Activated T-cell treated with anti-CD3 and anti-CD28 coated beads for 1 hour (primary cell): ENCODE measurements at places on chromosomes 7 and 10.

- DNase-seq, result no peak
Observed at GRCh38 chr10:19925064-19925463, 108.8 kb downstream of the PLXDC2 start.

DNA sequence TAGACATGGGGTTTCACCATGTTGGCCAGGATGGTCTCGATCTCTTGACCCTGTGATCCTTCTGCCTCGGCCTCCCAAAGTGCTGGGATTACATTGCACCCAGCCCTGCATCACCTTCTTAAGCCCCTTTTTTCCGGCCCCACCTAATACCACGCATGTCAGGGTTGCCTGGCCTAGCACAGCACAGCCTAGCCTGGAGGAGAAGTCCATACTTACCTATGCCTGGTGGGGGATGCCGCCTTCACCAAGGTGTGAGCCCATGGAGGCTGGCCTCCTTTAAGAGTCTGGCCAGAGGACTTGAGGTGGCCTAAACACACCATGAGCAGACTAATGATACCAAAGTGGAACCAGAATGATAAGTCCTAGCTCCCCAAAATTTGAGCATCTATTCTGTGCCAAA lies 22.0 kb upstream of the CUX1 start:
- DNase-seq, result no peak

GRCh38 chr7:149773446-149774236 lies at the start of gene ZNF467:
Gene ZNF467, minus strand, starts transcription at chr7:149773588. Its CDS starts 2,556 bp downstream, at chr7:149771032.
- DNase-seq, result peak; percentile 49

DNA sequence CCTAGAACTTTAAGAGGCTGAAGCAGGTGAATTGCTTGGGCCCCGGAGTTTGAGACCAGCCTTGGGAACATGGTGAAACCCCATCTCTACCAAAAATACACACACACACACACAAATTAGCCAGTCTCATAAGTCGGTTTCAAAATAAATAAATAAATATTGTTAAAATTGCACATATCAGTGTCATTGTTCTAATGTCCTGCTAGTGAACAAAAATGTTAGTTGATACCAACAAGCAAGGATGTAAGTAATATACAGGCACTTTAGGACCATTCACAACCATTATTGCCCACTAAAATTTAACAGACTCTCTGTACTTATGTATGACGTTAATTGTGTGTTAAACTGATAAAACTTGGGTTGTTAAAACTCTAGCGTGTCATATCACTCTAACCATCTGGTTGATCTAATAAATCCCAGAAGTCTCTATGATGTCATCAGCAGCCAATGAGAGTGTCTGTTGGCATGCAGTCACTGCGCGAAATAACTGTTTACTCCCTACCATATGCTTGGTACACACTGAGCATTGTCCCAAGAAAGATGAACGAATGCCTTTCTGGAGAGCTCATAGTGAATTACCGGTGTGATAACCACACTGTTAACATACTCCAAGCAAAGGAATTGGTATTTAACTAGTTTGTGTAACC lies 30.4 kb upstream of the OTUD1 start:
- no peak for DNase-seq

DNA sequence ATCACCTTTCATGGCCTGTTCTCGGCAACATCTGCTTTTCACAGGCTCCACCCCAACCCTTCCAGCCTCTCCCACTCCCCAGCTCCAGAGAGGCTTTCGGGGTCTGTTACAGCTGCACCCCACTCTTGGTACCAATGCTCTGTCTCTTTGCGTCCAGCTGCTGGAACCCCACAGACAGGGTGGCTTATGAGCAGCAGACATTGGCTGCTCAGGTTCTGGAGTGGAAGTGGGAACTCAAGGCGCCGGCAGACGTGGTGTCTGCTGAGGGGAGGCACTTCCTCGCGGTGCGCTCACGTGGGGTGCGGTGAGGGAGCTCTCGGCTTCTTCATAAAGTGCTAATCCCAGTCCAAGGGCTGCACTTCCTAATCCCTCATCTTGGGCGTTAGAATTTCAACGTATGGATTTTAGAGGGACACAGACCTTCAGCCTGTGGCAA lies 185.7 kb downstream of the ELFN1 start:
- DNase-seq, result no peak

GRCh38 chr7:3028071-3028757 lies 15.5 kb downstream of the CARD11 start:
- no peak for DNase-seq

- DNase-seq, result no peak
Observed at GRCh38 chr7:45188736-45189135, 31.1 kb downstream of the RAMP3 start.

DNA sequence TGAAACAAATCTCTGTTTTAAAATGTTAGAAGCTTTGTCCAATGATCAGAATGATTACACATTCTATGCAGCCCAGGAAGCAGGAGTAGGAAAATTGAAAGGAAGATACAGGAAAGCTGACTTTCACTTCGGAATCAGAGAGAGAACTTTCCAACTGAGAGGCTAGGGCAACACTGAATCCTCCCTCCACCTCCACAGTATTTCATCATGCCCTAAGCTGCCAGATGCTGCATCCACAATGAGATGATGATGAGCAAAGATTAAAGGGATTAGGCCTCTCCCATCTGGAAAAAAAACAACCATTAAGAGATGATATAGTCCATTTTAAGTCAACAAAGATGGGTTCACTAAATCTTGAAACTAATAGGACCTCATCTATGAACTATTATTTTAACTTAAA lies 215.6 kb downstream of the GPR37 start:
- no peak for DNase-seq

- no peak for DNase-seq
Observed at GRCh38 chr10:122551450-122551849, 9.1 kb upstream of the DMBT1 start.

DNA sequence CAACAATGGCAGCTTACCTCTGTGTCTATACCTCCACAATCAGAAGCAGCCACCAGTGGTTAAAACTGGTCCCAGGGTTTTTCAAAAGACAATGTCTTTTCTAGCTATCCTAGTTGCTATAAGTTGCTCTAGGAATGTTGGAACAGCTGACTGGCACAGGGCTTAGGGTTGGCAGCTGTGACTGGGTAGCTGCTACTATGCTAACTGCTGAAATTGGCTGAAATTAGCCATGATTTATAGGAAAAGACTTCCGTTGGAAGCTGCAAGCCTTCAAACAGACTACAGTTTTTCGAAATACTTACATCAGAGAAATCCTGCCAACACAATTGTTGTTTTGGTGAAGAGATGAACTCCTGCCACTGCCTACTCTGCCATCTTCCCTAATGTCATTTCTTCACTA lies 102.3 kb downstream of the MKX start:
- no peak for DNase-seq

DNA sequence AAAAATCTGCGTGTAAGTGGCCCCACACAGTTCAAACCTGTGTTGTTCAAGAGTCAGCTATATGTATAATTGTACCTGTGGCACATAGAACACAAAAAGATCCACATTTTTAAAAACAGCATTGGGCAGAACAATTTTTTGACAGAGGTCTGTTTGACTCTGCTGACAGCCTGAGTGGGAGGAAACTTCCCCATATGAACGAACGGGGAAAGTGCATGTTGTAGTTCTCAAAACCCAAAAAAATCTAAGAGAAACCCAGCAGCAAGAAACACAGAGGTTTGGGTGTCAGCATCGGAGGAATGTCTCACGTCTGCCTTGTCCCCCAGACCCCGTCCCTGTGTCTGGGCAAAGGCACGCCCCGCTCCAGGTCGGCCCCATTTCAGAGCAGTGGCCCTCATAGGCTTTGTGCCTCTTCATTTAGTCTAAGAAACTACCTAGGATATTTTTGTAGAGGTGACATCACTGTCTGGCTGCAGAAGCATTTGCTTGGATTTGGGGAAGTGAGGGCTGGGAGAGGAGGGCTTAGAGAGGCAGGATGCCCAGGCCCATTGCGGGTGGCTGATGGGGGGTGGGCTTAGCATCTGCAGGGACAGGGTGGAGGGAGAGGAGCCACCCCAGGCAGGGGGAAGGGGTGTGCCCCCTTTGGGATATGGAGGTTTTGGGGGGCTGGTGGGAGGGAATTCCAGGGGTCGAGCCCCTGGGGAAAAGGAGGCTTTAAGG lies 11.0 kb downstream of the CUX1 start:
- no peak for DNase-seq

GRCh38 chr10:5068274-5068984 lies 25.8 kb upstream of the AKR1C3 start:
- DNase-seq, result no peak

- DNase-seq, result no peak
Observed at GRCh38 chr7:43868681-43869005, 674 bp downstream of the MRPS24 start.

GRCh38 chr7:16785846-16786245 lies 19.0 kb downstream of the AGR2 start:
- no peak for DNase-seq

DNA sequence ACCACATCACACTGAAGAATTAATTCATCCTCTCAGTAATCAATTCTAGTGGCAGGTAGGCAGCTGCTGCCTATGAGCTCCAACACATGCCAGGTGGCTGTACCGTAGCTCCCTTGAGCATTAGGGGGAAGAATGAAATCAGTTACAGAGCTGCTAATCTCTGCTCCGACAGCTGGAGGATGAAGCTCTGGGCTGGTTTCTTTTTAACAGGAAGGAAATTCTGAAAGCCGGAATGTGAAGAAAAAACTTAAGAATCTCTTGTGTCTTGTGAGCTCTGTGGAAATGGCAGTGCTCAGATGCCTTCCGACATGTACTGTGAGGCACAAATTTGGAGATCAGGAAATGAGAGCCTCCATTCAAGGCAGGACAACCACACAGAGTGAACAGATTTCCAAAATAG lies 2.8 kb upstream of the AHCYL2 start:
- no peak for DNase-seq

- DNase-seq, result no peak
Observed at GRCh38 chr10:93106631-93107072, 33.0 kb downstream of the CYP26A1 start.

DNA sequence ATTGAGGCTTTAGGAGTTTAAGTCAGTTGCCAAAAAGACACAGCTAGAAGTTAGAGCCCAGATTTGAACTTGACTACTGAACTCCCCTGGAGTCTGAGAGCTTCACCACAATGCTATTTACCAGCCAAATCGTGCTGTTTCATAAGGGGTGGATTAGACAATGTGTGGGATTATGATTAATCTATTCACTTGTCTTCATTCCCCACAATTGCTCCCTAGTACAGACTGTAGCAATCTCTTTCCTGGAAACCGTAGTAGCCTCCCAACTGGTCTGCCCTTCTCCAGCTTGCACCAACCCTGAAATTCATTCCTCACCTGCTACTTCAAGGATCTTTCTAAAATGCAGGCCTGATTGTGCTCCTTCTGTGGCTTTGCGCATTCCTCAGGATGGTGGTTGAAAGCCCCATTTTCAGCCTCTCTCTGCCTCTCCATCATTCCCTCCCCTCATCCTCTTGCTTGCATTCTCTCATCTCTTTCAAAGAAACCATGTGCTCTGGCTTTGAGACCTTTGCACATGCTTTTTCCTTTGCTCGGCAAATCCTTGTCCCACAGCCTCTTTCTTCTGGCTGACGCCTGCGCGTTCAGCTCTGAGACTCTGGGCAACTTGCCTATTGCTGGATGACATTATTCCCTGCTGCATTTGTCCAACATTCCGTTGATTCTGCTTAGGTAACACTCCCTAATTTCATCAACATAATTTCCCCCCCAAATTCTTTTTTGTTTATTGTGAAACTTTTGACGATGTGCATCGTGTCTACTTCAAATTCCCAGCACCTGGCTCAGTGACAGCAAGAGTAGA lies 145.1 kb downstream of the ADRA2A start:
- no peak for DNase-seq

- DNase-seq, result peak; percentile 74
Observed at GRCh38 chr7:73606801-73607691, 17.3 kb downstream of the MLXIPL start.

- no peak for DNase-seq
Observed at GRCh38 chr10:110160081-110160480, 47.3 kb upstream of the MXI1 start.

DNA sequence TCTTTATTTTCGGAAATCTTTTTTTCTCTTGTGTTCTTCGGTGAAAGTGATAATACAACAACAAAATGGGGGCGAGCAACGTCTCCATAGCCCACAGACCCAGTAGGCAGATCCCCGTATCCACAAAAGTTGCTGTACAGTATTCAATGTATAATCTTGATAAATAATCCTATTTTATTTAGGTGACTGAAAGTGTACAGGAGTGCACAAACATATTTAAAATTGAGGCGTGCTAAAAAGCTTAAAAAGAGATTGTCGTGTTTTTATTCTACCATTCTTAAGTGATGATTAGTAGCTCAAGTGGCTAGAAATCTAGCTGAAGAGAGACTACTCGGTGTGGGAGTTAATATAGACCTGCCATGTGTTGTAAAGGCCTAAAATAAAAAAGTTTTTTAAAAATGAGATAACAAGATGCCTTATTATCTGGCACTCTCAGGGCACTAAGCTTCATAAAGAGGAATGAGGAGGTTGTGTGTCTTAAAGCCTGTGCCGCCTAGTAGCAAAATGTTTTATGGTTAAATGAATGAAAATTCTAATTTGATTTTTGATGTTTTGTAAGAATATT lies 1.6 kb downstream of the CAPZA2 start:
- no peak for DNase-seq

- DNase-seq, result no peak
Observed at GRCh38 chr10:77501152-77501845, 136.3 kb downstream of the KCNMA1 start.

- no peak for DNase-seq
Observed at GRCh38 chr10:34773636-34774630, 41.2 kb downstream of the PARD3 start.

- DNase-seq, result no peak
Observed at GRCh38 chr10:14399641-14400040, 68.9 kb upstream of the FRMD4A start.

GRCh38 chr10:74542077-74542476 lies 284.3 kb upstream of the KAT6B start:
- DNase-seq, result no peak

DNA sequence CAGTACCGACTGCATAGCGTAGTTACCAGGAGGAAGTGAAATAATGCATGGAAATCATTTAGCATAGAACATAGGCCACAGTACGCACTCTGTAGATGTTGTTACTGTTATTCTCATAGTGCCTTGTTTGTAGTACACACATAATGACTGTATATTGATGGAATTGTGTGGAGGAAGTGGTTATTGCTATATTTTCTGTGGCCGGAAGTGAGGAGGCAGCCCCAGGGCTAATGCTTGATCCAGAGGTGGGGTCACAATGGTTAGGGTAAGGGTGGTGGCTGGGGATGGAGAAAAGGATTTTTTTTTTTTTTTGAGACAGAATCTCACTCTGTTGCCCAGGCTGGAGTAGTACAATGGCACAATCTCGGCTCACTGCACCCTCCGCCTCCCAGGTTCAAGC lies 4.5 kb upstream of the MGAM start:
- no peak for DNase-seq
